ENCODE measurements at places on chromosomes 7 and 10.

- DNase-seq: no peak
Measured at GRCh38 chr7:132972745-132973144, 109.1 kb downstream of the CHCHD3 start.

DNA sequence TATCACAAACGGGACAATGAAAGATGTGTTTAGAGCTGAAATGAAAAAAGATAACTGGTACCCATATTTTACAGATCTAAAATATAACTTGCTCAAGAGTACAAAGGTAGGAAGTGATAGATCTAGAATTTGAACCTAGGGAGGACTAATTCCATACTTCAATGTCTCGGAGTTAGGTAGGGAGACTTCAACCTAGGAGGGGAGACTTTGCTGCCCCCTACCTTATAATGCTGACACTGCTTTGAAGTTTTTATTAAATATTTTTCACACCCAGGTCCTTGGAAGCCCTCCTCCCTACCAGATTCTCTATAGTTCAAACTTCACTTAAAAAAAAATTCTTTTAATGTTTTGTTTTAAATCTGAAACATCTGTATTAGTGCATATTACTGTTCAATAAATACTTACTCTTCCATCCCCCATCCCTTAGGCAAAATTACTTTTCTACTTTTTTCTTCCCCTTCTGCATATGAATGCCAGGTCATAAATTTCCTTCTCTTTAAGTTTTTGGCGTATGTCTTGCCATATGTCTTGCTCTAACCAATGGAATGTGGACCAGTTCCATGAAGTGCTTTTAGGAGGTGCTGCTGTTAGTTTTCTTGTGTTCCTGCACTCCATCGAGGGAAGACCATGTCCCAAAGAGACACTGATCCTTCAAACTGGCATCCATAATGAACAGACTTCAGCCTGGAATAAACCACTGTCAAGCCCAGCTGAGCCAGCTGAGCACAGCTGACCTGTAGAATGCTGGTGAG is 57.8 kb downstream of the MICU1 start:
- no peak for DNase-seq

GRCh38 chr7:155732286-155732685 is 80.0 kb downstream of the SHH start:
- no peak for DNase-seq

DNA sequence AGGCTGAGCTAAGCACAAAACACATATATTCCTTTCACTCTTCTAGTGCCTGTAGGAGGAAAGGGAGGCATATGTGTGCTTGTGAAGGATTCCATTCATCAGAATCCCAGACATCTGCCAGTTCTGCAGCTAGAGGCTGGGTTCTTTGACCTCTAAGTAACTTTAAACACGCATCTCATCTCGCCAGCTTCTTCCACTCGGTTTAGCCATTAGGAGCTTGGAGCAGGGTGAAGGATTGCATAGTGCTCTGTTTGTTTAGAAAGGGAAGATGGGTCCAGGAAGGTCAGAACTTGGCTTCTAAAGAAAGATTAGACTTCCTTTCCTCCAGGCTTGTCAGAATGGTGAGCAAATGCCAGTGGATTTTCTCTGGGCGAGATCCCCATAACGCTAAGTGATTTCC is 43.6 kb downstream of the HK1 start:
- no peak for DNase-seq

DNA sequence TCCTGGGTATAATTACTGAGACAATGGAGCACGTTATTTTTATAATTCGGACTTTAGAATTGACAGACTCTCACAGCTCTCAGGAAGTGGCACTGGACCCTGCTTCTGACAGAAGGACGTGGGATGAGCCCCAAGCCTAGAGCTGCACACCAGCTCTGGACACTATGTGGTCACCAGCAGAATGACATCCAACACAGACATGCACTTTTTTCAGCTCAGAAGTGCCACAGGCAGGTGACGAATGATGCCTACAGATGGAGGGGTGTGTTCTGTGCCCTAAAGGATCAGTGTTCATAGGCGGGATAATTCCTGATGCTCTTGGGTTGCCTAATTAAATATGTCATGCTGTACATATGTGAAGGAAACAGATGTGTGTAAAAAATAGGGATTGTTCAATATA is 87.9 kb downstream of the VIPR2 start:
- no peak for DNase-seq

DNA sequence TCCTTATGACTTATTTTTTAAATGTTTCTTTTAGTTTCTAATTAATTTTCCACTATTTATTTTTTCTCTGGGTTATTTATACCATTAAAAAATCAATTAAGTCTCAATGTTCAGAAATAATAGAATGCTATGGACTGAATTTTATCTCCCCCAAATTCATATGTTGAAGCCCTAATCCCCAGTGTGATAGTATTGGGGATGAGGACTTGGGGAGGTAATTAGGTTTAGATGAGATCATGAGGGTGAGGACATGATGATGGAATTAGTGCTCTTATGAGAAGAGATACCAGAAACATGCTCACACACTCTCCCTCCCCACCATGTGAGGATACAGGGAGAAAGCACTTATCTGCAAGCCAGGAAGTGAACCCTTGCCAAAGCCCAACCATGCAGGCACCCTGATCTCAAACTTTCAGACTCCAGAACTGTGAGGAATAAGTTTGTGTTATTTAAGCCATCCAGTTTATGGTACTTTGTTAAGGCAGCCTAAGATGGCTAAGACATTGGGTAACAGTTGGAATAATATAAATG is 202.6 kb downstream of the MDFIC start:
- DNase-seq: no peak

All from NCI-H510A treated with DMSO at 0.1 percent for 48 hours (cell line).